ENCODE measurements at places on chromosomes 1 and 21.

GRCh38 chr1:15667362-15667761 is 16.8 kb upstream of the PLEKHM2 start:
- no peak for DNase-seq

DNA sequence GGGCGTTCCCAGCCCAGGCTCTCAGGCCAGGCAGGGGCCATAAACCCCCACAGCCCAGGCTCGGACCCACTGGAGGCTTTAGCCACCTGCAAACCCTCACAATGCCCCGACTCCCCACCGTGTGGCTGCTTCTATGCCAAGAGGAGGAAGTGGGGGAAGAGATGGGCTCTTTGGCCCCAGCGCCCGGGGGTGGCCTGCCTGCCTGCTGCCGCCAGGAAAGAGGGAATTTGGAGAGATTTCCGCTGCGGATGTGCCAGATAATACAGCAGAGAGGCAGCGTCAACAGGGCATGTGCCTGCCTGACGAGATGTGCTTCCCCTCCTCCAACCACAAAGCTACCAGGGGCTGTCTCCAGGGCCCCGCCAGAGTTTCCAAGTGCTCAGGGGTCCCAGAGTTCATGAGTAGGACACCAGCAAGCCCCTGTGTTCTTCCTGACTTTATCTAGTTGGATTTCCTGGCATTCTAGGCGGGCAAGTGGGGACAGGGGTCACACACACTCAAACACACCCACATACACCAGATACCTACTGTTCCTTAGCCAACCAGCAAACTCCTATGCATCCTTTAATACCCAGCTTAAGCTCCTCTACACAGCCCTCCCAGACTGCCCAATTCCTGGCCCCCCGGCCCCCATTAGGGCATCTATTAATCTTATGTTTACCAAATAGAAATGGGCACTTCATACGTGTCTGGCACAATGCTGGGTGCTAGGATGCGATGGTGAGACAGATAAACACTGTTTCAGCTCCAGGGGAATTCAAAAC is 14.1 kb downstream of the EPHA2 start:
- DNase-seq: no peak

DNA sequence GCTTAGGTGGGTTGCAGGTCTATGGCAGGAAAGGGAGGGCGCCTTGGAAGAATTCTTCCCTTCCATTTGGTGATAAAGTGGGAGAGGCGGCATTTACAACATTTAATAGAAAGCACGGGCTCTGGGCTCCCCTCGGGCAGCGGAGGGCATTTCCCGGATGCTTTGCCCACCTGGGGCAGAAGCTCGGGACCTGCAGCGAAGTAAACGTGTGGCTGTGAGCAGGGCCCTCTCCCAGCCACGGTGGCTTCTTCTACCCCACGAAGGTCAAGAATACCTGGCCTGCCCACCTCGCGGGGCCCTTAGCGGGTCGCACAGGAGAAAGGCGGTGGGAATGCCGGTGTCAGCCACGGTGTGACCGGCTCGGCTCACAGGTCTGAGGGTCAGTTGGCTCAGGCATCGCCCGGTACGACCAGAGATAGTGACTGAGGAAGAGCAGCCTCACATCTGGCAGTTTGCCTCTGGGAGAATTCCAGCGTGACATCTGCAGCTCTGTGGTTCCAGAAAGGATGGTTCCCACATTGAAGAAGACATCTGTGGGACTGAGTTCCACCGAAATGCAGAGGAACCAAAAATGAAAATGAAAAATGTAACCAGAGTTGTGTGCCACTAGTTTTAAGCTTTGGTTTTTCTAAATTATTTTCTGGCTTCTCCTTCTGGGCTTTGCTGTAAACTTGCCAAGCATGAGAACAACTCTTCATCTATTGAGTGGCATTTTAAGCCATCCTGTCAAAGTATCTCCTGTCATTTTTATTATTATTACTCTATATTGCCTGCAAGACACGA is 720 bp upstream of the F3 start:
- no peak for DNase-seq

GRCh38 chr1:226111883-226112261 is 49.4 kb downstream of the H3-3A start:
- DNase-seq: no peak

- no peak for DNase-seq
These were observed 738 bp upstream of the KCNA2 start for GRCh38 chr1:110606657-110607535.

GRCh38 chr1:95084317-95085176 is 11.8 kb upstream of the ALG14 start:
- peak; percentile 76 for DNase-seq

GRCh38 chr1:60359431-60359830 is 285.9 kb upstream of the C1orf87 start:
- DNase-seq: no peak

DNA sequence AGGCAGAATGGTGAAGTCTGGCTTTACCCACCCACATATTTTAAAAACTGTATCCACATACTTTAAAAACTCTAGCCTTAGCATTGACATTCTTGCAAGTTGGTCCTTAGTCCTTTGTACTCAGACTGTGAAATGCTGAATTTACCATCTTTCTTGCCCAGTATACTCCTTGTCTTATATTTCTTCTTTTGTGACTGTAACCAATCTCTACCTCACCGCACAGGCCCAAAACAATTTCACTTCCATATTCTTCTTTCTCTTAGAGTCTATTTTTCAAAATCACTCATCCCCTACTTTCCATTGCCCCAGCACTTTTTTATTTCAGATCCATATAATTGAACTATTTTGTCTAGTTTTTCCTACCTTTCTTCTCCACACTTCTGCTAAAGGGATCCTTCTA is 892.4 kb upstream of the B3GALT2 start:
- DNase-seq: no peak

- DNase-seq: no peak
These were observed 55.4 kb upstream of the JUN start for GRCh38 chr1:58839147-58839795.

- no peak for DNase-seq
These were observed 56.0 kb upstream of the ADARB1 start for GRCh38 chr21:45018131-45019075.

DNA sequence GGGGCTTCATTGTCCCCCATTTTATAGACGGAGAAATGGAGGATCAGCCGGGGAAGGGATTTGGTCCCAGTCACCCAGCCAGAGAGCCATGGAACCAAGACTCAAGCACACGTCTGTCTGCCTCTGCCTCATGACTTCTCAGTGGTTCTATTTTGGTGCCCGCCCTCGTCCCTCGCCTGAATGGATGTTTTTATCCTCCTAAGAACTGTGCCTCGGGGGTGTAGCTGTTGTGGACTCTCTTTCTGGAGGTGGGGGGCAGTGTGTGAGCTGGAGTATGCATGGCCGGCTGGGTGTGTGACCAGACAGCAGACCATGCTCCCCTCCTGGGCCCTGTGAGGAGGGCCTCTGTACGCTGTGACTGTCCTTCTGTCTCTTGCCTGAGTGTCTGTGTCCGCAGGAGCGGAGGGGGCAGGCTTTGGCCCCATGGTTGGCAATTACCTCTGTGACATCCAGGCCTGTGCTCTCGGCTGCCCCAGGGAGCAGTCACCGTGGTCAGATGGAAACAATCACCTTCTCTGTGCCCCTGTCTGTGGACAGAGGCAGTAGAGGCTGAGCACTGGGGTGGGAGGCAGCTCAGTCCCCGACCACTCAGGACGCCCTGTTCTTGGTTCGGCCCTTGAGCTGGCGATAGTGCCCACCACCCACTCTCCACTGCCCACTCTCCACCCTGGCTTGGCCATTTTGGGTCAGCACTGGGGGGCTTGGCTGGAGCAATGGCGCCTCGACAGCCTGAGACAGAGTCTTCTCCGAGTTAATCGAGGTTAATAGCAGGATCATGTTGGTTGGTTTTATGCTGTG is 20.4 kb downstream of the WNT4 start:
- DNase-seq: no peak

DNA sequence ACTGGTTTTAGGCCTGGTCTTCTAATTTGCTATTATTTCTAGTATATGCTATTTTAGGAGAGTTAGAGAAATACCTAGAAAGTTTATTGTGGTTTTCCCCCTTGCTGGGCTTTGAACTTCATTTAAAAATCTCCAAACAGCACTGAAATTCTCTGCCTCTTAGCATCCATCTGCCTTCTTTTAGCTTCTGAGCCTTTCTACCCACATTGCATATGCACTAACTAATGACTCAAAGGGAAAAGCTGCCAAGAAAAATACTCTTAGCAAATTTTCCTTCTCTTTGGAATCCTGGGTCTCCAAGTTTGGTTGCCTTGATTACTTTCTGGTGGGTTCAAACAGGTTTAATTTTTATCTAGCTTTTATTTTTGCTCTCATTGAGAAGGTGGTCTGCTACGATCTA is 408.4 kb upstream of the PTBP2 start:
- DNase-seq: no peak

- DNase-seq: peak; percentile 3
These were observed 199.2 kb upstream of the NEGR1 start for GRCh38 chr1:72481420-72481970.

GRCh38 chr1:228276174-228276831 is 68.5 kb downstream of the OBSCN start:
- peak; percentile 63 for DNase-seq

- DNase-seq: no peak
These were observed 30.2 kb upstream of the NEK2 start for GRCh38 chr1:211705467-211706091.

GRCh38 chr1:212938846-212939245 is 11.5 kb upstream of the VASH2 start:
- no peak for DNase-seq

DNA sequence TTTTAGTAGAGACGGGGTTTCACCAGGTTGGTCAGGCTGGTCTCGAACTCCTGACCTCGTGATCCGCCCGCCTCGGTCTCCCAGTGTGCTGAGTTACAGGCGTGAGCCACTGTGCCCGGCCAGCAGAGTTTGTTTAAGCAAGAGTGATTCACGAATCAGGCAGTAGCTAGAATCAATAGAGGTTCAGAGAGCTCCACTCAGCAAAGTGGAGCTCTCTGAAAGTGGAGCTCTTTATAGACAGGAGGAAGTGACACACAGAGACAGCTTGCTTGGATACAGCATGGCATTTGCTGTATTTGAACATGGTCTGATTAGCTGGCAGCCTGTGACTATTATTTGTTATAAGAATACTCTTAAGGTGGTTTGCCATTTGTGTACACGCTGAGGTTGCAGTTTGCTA is 27.1 kb upstream of the CD34 start:
- DNase-seq: no peak

DNA sequence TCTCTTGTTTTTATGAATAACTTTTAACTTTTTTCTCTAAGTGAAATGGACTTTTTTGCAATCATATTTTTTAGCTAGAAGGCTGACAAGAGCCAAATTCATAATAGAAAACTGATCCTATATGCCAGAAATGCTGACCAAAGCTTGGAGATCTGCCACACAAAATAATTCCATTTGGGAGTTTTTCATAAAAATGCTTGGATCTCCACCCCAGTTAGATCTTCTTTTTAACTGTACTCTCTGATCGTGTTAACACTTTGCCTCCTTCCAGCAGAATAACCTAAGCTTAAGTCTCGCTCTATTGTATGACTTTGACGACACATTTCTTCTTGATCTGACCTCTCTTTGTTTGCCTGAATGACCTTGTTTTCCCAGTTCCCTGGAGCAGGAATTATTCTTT is 16.8 kb downstream of the FLG2 start:
- no peak for DNase-seq

DNA sequence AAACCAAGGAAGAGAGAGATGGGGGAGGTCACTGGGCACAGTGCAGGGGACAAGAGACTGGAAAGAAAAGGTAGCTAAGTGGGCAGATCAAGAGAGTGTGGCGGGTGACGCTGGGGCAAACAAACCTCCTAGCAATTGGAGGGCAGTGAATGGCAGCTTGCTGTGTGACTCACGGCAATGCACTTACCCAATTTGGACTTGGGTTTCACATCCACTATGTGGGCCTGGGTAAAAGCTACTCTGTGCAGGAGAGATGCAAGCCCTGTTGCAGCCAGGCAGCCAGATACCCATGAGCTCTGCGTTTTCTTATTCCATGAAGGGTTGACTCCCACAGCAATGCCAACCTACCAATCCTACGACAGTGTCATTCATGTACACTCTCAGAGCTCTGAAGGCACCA is 9.5 kb downstream of the PLXNA2 start:
- no peak for DNase-seq

DNA sequence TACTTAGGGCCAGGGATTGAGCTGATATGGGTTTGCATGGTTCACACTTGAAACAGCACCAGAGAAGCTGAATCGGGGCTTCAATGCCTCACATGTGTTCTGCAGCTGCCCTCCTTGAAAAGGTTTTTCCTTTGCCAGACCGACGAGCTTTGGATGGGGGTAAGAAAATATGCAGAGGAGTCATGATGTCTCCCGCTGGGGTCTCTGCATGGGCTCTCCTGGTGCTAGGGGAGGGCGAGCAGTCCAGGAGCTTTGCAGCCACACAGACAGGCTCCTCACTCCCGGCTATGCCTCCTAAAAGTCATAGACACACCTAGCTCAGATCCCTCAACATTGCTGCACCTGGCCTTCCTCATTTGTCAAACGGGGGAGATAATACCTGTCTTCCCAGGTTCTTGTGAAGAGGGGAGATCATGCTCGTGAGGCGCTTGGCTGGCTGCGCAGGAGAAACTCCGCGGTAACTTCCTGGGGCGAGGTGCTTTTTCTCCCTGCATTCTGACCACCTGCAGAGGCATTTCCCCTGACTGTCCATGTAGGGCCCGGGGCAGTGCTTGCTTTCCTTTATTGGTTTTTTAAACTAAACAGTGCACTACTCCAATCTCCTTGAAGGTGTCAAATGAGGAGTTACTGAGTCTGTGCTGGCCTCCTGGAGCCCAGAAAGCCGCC is 112.4 kb downstream of the PLXNA2 start:
- no peak for DNase-seq

DNA sequence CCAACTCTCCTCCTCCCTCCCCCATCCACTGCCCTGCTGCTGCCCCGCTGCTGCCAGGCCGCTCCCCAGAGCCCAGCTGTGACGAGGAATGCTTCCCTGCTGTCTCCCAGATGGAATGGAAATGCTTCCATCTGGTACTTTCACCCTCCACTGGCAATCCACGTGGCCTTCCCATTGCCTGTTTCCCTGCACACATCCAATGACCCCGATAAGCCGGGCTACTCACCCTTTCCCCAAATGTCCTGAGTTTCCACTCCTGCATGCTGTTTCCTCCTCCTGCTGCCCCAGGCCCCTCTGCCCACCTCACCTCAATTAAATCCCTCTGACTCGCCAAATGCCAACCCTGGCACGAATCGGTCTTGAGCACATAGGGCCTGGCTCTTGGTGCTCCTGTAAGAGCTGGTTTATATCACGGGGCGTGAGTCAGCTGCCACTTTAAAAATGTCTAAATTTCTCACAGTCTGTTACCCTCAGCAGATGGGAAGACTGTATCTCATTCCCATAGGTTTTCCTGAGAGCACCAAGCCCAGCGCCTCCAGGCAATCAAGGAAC is 36.4 kb downstream of the MRAP start:
- no peak for DNase-seq

- no peak for DNase-seq
These were observed 23.4 kb downstream of the GTF2B start for GRCh38 chr1:88867743-88868521.

DNA sequence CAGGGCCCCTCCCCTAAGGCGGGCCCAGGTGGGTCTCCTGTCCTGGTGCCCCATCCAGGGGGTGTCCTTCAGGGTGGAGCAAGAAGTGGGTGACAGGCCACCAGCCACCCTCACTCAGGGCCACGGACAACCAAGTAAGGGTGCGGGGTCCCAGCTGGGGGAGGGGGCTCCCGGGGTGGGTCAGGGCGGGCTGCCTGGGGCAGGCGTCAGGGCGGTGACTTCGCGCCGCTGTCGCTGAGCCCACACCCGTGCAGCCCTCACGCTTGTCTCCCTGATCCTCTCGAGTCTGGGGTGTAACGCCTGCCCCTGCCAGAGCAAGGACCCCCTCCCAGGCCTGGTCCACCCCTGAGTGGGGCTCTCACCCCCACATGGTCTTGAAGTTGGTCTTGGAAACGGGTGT is 22.2 kb downstream of the ARHGEF16 start:
- DNase-seq: no peak

- peak; percentile 49 for DNase-seq
These were observed 476 bp downstream of the BATF3 start for GRCh38 chr1:212699104-212699624.

Data from NAMALWA (cell line).